Lower leg skin (tissue), 4 donors: ENCODE measurements at places on chromosomes 1 and 21. TPM values are rescaled to one million over a fixed set of nuclear protein-coding genes. Genes with fewer than 3 reads are reported as not detected.

Gene AJAP1
- total RNA-seq: 1.4 TPM

Gene S100A11
- total RNA-seq: 394 TPM

Gene NPHS2
- not detected for total RNA-seq

Gene HPDL
- 0.65 TPM for total RNA-seq

DNA sequence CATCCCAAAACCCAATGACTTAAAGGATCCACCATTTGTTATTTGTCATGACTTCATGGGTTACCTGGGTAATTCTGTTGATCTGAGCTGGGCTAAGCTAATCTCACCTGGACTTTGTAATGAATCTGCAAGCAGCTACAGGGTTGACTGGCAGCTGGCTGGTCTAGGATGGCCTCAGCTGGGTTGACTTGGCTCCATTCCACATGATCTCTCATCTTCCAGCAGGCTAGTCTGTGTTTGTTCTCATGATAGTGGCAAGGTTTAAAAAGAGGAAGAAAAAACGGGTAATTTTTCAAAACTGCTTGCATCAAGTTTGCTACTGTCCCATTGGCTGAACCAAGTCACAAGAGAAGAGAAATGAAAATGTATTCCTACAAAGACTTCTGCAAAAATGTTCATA lies 24.8 kb upstream of the ZMYM4 start:
- no peak for DNase-seq

Gene SPRR1B
- 42.6 TPM for total RNA-seq

Gene GPR37L1
- total RNA-seq: 0.02 TPM

Gene CD5L
- total RNA-seq: not detected

Gene SMCP
- total RNA-seq: not detected

DNA sequence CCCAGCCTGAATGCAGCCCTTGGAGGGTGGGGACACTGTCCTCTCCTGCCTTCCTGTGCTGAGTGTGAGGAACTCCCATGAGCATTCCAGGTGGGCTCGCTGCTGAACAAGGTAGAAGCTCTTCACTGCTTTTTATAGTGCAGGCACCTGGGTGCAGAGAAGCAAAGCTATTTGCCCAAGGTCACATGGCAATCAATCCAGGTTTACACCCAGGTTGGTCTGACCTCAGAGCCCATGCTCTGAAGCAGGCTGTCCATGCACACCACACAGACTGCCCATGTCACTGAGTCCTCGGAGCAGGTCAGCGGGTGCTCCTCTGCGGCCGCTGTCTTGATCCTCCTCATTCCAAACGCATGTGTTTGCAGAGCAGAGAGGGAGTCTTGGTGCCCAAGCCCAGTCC lies 323.4 kb upstream of the VAMP3 start:
- DNase-seq: no peak

GRCh38 chr1:8913457-8913856 lies 32.2 kb upstream of the CA6 start:
- DNase-seq: no peak

GRCh38 chr21:33651965-33652680 lies 9.8 kb downstream of the ITSN1 start:
- DNase-seq: no peak

GRCh38 chr1:206535853-206536188 lies 28.5 kb downstream of the RASSF5 start:
- DNase-seq: no peak

GRCh38 chr1:147236959-147237791 lies 5.3 kb upstream of the CHD1L start:
- DNase-seq: no peak

Gene ASCL5
- total RNA-seq: not detected

DNA sequence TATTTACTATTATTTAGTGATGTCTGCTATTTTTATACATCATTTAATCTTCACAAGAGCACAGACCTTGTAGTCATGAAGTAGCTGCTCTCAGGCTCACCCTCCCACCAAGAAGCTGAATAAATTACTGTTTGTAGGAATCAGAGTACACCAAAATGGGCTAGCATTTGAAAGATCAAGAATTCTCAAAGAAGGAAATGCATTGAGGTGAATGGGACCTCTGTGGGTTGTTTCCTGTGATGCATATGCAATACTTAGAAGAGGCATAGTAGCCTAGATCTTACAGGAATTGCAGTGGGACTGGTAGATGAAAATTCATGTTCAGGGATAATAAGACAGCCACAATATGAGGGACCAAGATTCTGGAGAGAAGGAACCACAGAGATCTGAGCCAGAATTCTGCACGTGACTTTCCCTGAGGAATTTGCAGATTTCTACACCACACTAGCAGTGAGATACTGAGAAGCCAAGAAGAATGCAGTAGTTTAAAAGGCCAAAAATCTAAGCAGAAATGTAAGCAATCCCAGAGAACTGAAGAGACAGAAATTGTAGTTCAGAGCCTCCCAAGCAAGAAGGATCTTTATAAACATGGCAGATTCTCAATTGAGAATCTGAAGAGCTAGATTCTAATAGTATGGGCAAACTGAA lies 307.0 kb downstream of the ST6GALNAC3 start:
- DNase-seq: no peak

DNA sequence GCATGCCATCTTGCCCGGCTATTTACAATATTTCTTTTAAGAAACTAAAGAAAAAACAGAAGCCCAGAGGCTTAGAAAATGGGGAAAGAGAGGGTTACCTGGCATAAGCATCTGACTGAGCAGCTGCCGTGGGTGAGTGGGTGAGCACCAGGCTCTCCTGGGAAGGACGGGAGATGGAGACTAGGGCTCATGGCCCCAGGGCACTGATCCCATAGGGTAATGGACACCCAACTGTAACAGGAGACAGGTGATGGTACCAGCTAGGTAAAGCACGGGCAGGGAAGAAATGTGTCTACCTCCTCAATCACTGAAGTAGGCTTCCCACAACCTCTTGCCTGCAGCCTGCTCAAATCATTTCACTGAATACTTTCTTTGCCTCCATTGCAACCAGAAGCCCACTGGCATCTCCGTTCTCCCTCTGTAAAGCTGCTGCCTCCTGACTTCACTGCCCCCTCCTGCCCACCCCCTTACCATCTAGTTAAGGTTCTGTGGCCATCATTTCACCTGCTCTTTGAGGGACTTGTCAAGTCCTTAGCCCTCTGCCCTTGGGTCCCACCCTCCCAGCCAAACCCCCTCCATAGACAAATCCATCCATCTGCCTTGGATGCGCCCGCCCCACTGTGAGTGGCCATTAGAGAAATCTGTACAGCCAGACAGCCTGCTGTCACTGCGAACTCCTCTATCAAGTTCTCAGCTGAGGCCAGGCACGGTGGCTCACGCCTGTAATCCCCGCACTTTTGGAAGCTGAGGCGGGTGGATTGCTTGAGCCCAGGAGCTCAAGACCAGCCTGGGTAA lies 6.2 kb downstream of the TMEM125 start:
- DNase-seq: peak; percentile 69

GRCh38 chr1:60797351-60797750 lies 285.0 kb upstream of the NFIA start:
- DNase-seq: no peak

DNA sequence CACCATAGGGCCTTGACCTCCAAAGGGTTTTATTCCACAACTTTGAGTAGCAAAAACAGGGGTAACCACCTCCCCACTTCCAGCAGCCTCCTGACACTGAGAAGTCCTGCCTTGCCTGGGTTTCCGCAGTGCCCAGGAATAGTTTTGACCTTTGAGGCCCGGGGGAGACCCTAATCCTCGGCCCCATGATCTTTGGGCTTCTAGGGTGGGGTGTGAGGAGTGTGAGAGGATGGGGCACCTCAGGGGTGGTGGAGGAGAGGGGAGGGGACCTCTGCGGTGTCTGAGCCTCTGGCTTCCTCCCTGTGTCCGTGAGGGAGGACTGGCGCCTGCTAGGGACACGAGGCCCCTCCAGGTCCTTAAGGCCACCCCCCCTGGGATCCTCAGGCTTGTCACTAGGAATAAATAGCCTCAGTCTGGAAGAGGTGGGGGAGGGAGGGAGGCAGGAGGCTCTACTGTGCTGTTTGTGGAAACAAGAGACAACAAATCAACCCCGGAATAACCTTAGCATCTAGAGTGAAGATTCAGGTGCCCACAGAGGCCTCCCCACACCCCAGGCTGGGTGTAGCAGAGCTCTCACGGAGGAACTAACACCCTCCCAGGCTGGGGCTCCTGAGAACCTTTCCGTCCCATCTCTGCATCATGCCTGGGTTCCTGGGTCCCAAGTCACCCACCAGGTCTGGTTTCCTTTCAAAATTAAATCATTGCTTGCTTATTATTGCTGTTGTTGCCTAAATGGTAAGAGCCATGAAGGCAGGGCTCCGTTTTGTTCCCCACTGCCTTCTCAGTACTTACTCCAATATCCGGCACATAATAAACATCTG lies 904 bp upstream of the FHL3 start:
- peak; percentile 84 for DNase-seq

Gene IL10
- total RNA-seq: not detected

Gene HMCN1
- total RNA-seq: 1.0 TPM

Gene PRDX6
- total RNA-seq: 165 TPM

GRCh38 chr1:153513023-153513422 lies 22.8 kb downstream of the S100A6 start:
- DNase-seq: no peak

GRCh38 chr1:206010060-206010459 lies 6.9 kb upstream of the RAB7B start:
- DNase-seq: no peak

- DNase-seq: no peak
Measured at GRCh38 chr21:44291936-44292811, 6.5 kb downstream of the AIRE start.

Gene FHAD1
- not detected for total RNA-seq

Gene RUNX3
- 19.4 TPM for total RNA-seq

GRCh38 chr1:117707371-117707770 lies 101.5 kb downstream of the TENT5C start:
- no peak for DNase-seq

Gene RAB3B
- 5.3 TPM for total RNA-seq

- no peak for DNase-seq
Measured at GRCh38 chr1:30879940-30880677, 28.4 kb downstream of the SDC3 start.

DNA sequence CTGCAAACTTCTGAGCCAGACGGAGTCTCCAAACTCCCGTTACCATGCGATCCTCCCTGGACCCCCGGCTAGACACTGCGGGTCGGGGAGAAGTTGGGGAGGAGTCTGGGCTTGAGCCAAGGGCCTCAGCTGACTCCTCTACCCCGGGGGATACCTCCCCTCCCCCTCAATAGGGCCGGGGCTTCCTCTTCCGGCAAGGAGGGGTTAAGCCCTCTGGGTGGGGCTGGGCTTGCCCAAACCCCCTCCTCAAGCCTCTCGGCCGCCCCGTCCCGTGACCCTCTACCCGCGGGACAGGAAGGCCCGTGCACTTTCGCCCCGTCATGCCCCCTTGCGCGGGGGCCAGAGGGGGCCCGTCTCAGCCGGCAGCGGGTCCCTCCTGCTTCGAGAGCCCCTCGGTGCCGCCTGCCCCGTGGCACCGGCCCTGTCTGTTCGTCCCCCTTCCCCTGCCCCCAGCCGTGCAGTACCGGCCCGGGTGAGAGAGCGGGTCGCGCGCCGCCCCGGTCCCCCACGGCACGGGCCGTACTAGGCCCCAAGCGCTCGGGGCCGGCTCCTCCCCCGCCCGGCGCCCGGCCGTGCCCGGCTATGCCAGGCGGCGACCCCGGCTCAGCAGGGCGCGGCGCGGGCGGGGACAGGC lies 652 bp downstream of the ARL8A start:
- DNase-seq: no peak

DNA sequence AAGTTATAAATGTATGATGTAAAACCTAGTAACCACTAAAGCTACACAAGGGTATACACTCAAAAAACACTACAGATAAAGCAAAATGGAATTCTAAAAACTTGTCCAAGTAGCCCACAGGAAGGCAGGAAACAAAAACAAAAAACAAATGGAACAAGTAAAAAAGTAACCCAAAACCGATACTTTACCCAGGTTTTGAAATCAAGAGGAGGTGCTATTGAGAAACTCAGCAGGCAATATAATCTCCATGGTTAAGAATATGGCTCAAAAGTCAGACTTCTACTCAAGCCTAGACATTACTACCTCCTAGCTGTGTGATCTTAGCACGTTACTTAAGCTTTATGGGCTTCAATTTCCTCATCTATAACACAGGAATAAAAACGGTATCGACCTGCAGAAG lies 13.3 kb downstream of the RBBP5 start:
- DNase-seq: no peak

DNA sequence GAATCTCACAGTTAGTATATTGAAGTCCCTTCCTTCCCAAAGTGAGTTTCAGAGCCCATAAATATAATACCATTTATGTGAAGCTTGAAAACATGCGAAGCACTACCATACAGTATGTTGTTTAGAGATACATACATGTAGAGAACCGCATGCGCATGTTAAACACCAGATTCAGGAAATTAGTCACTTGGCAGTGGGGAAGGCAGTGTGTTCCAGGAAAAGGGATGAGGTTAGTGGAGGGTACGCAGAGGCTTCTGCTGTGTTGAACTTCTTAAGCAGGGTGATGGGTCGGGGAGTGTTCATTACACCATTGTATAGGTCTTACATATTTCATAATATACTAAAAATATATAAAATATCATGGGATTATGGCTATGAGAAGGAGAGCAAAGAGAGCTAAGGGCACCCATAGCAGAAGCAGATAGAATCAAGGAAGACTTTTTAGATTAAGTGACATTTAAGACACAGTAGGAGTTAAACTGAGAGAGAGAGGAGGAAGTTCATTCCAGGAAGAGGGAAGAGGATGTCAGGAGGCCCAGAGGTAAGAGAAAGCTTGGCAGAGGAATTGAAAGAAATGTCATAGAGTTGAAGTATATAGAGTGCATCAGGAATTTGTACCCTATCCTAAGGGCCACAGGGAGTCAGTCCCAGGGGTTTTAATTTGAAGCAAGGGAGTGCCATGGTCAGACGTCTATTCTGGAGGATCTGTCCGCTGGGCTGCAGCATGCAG lies 43.5 kb upstream of the SARS1 start:
- DNase-seq: no peak

GRCh38 chr1:4600615-4601460 lies 53.6 kb upstream of the AJAP1 start:
- DNase-seq: peak; percentile 65

Gene ZNF683
- total RNA-seq: not detected
